ENCODE measurements at places on chromosomes 7 and 10.

DNA sequence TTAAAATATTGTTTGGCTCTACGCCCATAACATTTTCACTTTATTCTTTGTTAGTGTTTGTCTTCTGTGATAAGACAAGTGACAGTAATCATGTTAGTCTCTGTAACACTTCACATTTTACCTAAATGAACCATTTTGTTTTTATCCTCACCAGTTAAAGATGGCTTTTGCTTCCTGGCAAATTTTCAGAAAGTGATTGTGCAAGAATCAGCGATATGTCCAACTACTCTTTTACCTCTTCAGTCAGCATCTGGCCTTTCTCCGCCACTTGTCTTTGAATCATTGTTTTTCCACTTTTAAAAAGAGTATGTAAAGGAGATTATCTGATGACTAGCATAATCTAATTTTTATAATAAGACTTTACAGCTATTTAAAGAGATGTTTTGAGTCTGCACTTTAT lies 3.5 kb downstream of the DGKB start:
- DNase-seq = no peak

- no peak for DNase-seq
Observed at GRCh38 chr7:141483044-141483443, 68.2 kb upstream of the AGK start.

- no peak for DNase-seq
Observed at GRCh38 chr7:73833251-73833919, 2.6 kb downstream of the CLDN4 start.

DNA sequence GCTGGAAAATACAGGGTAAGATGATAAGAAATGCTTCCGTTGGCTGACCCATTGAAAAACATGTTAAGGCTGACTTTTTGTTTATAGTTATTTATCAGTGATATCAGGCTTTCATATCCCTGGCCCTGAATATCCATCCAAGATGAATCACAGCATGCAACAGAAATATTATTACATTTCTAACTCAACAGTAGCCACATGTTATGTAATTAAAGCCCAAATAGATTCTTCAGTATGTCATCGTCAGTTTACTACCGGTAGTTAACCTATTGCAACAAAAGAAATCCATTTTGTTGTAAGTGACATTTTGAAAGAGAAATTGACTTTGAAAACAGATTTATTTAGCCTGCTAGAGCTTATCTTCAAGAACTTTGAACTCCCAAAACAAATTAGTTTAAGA lies 354.1 kb upstream of the CELF2 start:
- DNase-seq = no peak

GRCh38 chr7:15751191-15751701 lies 64.8 kb upstream of the MEOX2 start:
- no peak for DNase-seq

- DNase-seq = no peak
Observed at GRCh38 chr7:33671531-33672262, 233.6 kb upstream of the BMPER start.

DNA sequence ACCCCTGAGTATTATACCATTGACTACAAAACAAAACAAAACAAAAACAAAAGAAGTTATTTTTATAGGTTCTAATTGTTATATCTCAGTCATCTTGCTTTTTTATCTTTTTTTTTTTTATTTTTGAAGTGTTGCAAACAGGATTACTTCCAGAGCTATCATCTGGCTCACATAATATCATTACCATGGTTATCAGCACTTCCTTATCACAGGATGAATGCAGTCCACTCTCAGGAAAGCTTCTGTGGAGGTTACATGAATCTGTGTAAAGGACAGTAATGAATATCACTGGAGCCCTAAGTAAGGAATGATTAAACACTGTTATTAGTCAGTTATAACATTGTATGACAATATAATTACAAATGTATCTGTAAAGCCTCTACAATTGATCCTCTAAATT lies 451.5 kb downstream of the PLXDC2 start:
- DNase-seq = no peak

GRCh38 chr10:123151737-123152135 lies 2.5 kb upstream of the BUB3 start:
- no peak for DNase-seq

- peak; percentile 99 for DNase-seq
Observed at GRCh38 chr7:129091484-129092002, 36.6 kb upstream of the TNPO3 start.

DNA sequence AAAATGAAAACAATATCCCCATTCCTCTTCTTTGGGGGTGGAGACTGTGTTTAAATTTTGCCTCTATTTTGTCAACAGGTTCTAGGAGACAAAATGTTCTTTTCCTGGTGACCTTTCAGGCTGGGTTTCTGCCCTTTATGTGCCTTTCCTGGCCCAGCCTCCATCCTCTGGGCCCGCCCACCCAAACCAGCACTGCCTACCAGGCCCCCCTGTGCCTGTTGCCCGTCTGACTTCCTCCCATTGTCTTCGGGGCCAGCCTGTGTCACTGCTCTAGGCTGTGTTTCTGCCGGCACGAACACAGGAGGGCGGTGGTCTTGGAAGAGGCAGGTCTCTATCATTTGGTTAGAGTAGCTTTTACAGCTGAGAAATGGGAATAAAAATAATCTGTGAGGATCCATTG lies 13.9 kb downstream of the TSPAN14 start:
- DNase-seq = peak; percentile 61

- no peak for DNase-seq
Observed at GRCh38 chr7:138325434-138325833, 134.6 kb upstream of the TRIM24 start.

DNA sequence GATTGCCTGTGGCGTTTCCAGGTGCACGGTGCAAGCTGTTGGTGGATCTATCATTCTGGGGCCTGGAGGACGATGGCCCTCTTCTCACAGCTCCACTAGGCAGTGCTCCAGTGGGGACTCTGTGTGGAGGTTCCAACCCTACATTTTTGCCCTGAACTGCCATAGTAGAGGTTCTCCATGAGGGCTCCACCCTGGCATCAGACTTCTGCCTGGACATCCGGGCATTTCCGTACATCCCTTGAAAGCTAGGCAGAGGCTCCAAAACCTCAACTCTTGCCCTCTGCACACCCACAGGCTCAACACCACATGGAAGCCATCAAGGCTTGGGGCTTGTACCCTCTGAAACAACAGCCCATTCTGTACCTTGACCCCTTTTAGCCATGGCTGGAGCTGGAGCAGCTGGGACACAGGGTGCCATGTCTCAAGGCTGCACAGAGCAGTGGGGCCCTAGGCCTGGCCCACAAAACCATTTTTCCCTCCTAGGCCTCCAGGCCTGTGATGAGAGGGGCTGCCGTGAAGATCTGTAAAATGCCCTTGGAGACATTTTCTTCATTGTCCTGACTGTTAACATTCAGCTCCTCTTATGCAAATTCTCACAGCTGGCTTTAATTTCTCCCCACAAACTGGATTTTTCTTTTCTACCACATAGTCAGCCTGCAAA lies 10.0 kb upstream of the FGL2 start:
- DNase-seq = no peak

- no peak for DNase-seq
Observed at GRCh38 chr10:7405637-7406036, 5.2 kb downstream of the SFMBT2 start.

- no peak for DNase-seq
Observed at GRCh38 chr7:33738260-33738935, 166.9 kb upstream of the BMPER start.

DNA sequence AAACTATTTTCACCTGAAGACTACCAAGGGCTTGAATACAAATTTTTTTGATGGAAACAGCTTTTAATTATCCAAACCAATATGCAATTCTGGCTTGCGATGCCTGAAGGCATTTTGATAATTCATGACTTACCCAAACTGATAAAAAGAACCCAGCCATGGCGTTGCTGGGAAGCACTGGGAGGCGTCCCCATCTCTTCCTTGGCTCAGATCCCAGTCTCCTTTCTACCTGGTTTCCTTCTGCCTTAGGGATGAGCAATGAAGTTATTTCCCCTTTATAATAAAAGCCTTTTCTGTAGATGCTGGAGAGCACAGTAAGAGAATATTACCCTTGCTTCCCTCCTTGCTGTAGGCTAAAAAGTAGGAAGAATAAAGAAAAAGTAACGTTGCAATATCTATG lies 129.1 kb upstream of the ANK3 start:
- no peak for DNase-seq
